ENCODE measurements at places on chromosomes 7 and 10.

DNA sequence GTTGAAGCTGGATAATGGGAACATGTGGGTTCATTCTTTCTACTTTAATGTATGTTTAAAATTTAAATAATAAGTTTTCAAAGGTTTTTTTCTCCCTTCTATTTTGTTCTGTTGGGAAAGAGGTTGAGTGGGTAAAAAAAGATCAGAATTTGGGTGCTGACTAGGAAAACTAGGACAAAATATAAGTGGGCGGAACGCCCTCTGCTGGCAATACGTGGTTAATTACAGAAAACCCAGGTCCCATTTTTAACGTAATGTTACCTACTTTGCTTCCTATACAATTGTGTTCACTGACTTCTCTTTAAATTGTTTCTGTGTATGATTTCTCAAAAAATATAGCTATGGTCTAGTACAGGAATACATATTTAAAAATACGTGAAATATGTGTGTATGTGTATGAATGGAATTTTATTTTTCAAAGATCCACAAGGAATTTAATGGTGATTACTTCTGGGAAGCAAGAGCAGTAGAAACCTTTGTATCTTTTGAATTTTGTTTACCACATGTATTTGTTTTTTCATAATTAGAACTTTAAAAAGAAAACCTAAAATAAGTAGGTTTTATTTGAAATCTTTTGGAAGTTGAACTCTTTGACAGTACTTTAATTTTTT, 8.7 kb downstream of the ECD start:
- peak; percentile 55 for DNase-seq

DNA sequence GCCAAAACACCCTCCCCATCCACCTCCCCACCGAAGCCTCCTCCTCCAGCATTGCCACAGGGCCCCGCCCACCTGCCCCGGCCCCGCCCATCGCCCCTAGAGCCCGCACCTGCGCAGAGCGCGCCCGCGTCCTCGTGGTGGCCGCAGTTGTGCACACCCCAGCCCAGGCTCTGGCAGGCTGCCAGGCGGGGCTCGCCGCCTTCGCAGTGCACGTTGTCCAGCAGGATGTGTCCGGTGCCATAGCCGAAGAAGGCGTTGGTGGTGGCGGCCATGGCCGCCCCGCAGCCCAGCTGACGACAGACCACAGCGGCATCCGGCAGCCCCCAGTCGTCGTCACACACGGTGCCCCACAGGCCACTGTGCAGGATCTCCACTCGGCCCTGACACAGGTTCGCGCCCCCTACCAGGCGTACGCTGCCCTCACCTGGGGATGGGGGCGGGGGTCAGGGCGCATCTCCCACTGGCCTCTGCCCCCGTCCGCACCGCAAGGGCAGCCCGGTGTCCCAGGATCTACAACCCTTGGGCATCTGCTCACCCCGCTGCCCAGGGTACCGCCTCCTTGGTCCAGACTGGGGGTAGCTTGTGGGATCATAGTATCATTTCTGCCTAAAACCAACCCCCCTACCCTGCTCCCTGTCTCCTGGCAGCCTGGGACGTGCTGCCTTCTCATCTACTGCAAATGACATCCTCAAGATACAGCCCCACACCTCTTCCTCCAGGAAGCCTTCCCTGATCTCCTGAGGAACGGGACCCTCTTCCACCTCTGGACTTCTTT, 11.9 kb downstream of the SSC4D start:
- DNase-seq = peak; percentile 85

GRCh38 chr10:71964743-71965515, 734 bp downstream of the CHST3 start:
- peak; percentile 39 for DNase-seq

- DNase-seq = no peak
These were observed 29.1 kb downstream of the NUDCD3 start for GRCh38 chr7:44461387-44461786.

DNA sequence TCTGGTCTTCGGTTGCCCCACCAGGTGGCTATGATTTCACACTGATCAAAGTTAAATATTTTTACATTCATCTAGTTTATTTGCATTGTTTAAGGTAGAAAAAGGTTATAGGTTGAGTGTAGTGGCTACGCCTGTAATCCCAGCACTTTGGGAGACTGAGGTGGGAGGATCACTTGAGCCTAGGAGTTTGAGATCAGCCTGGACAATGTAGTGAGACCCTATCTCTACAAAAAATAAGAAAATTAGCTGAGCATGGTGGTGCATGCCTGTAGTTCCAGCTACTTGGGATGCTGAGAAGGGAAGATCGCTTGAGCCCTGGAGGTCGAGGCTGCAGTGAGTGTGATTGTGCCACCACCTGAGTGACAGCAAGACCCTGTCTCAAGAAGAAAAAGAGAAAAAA, 3.8 kb downstream of the CCM2 start:
- DNase-seq = no peak

DNA sequence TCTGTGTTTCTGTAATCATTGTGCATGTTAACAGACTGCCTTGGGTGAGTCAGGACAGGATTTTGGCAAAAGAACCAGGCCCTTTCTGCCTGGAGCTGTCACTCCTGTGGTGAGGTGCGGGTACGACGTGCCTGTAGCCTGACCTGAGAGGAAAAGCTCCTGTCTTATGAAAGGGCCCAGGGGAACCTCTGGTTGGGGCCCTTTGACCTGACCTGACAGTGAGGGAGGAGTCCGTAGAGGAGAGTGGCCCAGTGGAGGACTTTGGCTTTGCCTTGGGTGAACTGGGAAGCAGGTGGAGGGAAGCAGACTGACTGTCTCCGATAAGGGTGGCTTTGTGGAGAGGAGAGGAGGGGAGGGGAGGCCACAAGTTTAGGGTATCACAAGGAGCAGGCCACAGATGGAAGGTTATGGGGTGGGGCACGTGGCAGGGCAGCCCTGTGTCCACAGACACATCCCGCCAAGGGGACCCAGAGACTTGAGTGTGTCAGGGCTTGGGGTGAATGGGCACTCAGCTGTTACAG, 6.9 kb downstream of the PFKP start:
- no peak for DNase-seq

- no peak for DNase-seq
These were observed 301.5 kb downstream of the CCDC3 start for GRCh38 chr10:12699781-12700556.

GRCh38 chr10:6778992-6779701, 199.1 kb upstream of the PRKCQ start:
- DNase-seq = no peak

GRCh38 chr10:22805304-22805703, 90.9 kb upstream of the PIP4K2A start:
- DNase-seq = no peak

GRCh38 chr10:89351780-89352597, 24.2 kb downstream of the IFIT3 start:
- DNase-seq = no peak

DNA sequence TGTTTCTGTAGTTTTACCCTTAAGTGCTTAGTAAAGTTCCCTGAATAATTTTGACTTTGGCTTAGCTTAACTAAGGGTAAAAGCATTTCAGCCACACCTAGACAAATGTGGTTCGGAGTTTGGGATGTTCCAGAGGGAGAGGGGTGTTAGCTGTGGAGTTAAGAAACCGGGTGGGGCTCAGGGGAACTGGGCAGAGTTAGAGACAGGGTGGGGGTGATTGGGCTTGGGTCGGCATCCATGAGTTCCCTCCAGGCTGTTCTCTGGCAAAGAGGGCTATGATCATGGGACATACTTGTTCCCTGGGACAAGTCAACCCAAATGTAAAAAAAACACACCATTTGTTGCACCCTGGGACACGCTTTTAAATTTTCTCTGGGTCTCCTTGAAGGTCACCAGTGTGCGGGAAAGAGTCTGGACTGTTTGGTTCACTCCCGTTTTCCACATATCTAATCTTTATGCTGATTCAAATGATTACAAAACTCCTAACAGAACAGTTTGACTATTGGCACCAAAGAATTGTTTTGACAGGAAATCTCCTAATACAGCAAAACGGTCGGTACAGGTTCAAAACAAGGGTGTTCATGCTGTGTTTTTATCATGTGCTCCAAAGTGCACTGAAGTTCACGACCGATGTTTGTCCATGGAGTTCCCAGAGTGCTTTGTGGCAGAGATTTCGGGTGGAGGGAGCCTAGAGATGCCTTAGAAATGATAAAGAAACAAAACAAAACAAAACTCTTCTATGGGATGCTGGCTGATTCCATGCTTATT, 56.5 kb downstream of the PLXDC2 start:
- no peak for DNase-seq

DNA sequence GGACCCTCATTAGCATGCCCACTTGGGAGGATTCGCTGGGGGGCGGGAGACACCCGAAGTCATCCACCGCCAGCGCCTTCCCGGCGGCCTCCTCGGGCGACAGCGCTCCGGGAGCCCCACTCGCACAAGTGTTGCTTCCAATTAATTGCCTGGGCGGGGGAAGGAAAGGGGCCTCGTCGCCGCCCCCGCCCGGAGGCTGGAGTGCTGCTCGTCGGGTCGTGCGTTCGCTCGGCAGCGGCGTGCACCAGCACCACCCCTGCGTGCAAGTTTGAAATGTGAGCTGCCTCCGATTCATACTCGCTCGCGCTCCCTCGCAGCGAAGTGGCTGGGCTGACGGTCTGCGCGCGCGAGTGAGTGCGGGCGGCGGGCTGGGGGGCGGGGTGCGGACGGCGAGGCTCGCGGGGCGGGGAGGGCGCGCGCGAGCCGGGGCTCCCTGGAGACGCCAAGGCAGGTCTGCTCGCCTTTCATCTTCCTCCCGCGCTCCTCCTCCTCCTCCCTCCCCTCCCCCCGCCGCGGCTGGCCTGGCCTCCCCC, 104.6 kb upstream of the PPIF start:
- DNase-seq = peak; percentile 41
